ENCODE measurements at places on chromosomes 7 and 10.
A peak's percentile ranks its signal among the peaks of the same experiment; 100 is the strongest.

GRCh38 chr10:60171436-60172013 is 218.2 kb downstream of the ANK3 start:
- no peak for DNase-seq

GRCh38 chr7:106176414-106177299 is 64.5 kb upstream of the SYPL1 start:
- peak; percentile 83 for DNase-seq

GRCh38 chr10:110883924-110884323 is 12.2 kb downstream of the PDCD4 start:
- no peak for DNase-seq

DNA sequence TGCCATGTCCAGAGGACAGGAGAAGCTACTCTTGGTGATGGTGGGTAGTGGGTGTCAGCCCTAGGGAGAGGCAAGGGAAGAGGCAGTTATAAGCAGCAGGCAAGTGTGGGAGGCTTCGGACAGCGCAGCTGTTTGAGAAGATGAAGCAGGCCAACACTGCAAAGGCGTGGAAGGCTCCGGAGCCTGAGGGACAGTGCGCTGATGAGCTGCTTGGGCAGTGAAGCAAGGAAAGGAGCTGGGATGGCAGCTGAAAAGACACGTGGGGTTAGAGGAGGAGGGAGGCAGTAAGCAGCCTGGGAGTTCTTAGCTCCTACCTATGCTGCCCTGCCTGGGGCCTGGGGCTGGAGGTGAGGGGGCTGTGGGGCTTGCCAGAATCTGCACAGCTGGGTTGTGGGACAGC is 50.1 kb upstream of the CRTAC1 start:
- no peak for DNase-seq

GRCh38 chr7:134375206-134375605 is 58.5 kb upstream of the SLC35B4 start:
- DNase-seq: no peak

- DNase-seq: peak; percentile 74
Measured at GRCh38 chr10:43390759-43391158, 18.2 kb downstream of the HNRNPF start.

GRCh38 chr7:129147731-129148130 is 3.2 kb downstream of the TSPAN33 start:
- DNase-seq: no peak

GRCh38 chr7:125090596-125090995 is 161.0 kb upstream of the POT1 start:
- no peak for DNase-seq

DNA sequence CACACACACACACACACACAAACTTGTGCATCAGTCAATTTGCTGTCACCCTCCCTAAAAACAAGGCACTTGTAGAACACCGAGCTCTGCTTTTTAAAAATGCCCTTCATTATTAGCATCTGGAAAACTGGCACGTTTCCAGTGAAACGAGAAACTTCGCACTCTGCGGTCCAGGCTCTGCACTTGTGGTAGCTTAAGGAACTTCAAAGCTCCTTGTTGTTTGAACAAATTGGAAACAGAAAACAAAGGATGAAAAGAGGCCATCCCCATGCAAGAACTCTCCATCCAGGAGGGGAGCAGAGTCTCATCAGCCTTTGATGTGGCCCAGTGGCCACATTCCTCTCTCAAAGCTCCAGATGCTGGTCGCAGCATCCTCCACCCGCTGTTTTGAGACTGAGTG is 105.1 kb downstream of the C10orf90 start:
- peak; percentile 14 for DNase-seq

DNA sequence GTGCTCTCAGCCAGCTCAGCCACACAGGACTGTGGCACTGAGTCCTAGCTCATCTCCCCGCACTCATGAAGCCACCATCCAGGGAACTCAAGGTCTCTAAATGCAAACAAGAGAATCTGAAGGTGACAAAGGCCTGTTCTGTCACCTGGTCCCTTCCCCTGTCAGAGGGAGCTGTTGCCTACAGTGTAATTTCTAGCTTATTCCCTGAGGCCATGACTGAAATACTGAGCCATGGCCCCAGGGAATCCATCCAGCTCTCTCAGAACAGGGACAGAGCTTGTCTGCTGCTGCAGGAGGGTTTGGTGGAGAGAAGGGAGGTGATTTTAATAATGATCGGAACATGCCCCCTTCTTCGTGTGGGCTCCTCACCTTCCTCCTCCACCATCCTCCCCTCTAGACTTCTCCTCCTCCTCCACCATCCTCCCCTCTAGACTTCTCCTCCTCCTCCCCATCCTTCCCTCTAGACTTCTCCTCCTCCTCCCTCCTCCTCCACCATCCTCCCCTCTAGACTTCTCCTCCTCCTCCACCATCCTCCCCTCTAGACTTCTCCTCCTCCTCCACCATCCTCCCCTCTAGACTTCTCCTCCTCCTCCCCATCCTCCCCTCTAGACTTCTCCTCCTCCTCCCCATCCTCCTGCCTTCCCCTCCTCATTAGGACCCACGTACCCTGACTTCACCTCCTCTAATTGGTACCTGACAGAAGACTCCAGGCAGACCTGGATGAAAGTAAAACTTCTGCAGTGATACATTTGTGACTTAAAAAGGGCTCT is 338.0 kb upstream of the MKI67 start:
- DNase-seq: peak; percentile 64

- DNase-seq: peak; percentile 21
Measured at GRCh38 chr7:94973844-94974243, 66.5 kb downstream of the PPP1R9A start.

Data from A673 (cell line).